Uterus (tissue), 4 donors: ENCODE measurements at places on chromosomes 6 and 20. TPM values are rescaled to one million over a fixed set of nuclear protein-coding genes. Genes with fewer than 3 reads are reported as not detected.

F13A1 gene
- 4.1 TPM for total RNA-seq

ZNF322 gene
- 184 TPM for total RNA-seq

TRIM26 gene
- total RNA-seq, result 35.4 TPM

GRIK2 gene
- 13.1 TPM for total RNA-seq

RAD21L1 gene
- total RNA-seq, result not detected

COX4I2 gene
- not detected for total RNA-seq

XKR7 gene
- not detected for total RNA-seq

APOM gene
- not detected for total RNA-seq

MACROD2 gene
- total RNA-seq, result 9.7 TPM

GRCh38 chr6:20943922-20944321 is 409.7 kb downstream of the CDKAL1 start:
- DNase-seq, result no peak

- DNase-seq, result no peak
Measured at GRCh38 chr20:51898788-51899187, 96.5 kb upstream of the SALL4 start.

DNA sequence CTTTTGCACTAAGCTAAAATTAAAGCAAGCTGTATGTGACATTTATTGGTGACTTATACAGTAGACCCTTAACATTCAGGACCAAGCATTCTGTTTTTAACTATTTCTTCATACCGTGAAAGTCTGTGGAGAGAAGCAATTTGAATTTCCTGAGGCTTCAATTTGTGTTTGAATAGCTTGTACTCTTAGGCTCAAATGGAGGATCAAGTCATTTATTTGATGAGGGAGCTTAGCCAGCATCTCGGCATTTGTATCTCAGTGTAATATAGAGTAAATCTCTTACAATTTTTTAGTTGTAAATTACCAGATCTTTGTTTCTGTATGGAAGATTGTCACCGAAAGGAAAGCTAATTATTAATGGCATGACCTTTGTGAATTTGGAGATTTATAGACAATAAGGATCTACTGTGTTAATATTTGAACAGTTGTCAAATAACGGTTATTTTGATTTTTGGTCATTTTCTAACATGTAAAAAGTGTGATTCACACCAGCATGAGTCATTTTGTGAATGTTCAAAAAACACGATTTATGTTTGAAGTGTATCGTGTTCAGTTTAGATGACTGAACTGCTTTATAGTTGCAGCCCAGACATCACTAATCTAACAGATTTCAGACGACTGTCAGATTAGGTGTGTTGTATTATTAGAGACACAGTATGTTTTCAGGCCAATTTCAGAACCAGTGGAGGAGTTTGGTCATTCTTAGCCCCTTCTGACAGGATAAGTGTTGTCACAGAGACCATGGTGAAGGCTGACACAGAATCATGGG is 332.9 kb downstream of the CDKAL1 start:
- DNase-seq, result no peak

DNA sequence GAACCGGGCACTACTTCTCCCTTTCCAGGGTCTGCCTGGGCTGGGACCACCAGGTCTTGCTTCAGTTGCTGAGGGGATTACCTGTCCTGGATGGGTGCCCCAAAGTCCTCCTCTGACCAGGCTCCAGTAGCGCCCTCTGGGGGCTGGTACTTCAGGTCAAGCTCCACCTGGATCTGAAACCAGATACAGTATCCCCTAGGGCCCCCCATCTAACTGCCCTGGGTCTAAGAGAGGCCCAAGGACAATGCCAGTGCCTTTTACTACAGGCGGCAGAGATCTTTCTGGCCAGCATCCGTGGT is 11.2 kb upstream of the SPAG4 start:
- no peak for DNase-seq

GRCh38 chr20:40207655-40208054 is 481.4 kb downstream of the MAFB start:
- no peak for DNase-seq

GRCh38 chr6:38118791-38119365 is 299.4 kb downstream of the ZFAND3 start:
- DNase-seq, result no peak

- DNase-seq, result no peak
Measured at GRCh38 chr6:90194371-90194841, 102.2 kb downstream of the BACH2 start.

DNA sequence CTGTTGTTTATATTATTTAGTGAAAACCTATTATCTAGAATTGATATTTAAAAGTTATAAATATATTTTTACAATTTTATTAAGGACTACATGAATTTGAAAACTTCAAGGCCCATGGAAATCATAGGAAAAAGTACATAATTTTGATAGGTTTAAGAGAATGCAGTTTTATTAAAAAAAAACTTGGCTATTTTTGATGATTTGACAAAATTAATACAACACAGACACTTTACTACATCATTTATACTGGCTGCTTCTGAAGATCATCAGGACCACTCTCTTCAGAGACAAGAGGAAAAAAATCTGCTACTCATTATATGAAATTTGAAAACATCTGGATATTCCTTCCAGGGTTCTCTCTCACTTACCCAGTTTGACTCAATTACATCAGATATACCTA is 637.7 kb downstream of the BCKDHB start:
- no peak for DNase-seq

GRCh38 chr20:16861708-16862107 is 113.5 kb downstream of the OTOR start:
- no peak for DNase-seq

- peak; percentile 65 for DNase-seq
Measured at GRCh38 chr6:32415521-32416019, 8.6 kb upstream of the BTNL2 start.

DNA sequence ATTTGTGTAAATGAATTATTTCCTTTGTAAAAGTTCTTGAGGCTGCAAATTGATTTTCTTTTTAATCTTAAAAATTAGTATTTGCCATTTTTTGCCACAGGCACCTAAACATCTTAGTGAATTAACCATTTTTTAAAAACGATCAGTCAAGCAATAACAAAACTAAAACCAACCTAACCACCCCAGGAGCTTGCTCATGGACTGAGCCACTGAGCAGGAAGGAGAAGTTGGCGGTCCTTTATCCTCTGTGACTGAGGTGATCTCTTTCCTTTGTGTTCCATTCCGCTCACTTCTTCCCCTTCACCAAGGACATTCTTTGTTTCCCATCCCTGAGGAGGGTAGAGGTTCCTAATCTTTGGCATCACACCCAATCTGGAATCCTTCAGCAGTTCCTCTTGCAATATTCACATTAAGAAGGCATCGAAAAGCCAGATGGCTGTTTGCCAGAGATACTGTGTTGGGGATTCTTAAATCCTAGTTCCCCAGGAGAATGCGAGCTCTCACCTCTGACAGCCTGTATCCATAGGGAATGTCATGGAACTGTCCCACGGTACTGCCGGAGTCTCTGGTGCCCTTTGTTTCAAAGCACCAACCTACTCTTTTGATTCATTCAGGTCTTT is 30.5 kb downstream of the RPRD1B start:
- DNase-seq, result no peak

- DNase-seq, result no peak
Measured at GRCh38 chr6:87100216-87100615, 5.3 kb upstream of the CGA start.

GRCh38 chr6:103139377-103139776 is 1720.3 kb downstream of the HACE1 start:
- DNase-seq, result no peak

DNA sequence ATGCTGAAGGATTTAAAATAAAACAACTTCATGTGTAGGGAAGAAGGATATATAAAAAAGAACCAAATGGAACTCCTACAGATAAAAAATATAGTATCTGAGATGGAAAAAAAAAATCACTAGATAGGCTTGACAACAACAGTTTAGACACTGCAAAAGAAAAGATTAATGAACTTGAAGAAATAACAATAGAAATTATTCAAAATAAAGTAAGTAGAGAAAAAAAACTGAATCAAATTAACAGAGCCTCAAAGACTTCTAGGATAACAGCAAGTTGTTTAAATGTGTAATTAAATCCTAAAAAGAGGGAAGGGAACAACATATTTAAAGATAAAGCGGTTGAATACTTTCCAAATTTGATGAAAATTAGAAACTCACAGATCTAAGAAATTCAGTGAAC is 316.3 kb upstream of the ECI2 start:
- no peak for DNase-seq
